ENCODE measurements at places on chromosomes 16 and 17.
A peak's percentile ranks its signal among the peaks of the same experiment; 100 is the strongest.

- no peak for DNase-seq
Measured at GRCh38 chr16:27110524-27110896, 43.8 kb downstream of the C16orf82 start.

DNA sequence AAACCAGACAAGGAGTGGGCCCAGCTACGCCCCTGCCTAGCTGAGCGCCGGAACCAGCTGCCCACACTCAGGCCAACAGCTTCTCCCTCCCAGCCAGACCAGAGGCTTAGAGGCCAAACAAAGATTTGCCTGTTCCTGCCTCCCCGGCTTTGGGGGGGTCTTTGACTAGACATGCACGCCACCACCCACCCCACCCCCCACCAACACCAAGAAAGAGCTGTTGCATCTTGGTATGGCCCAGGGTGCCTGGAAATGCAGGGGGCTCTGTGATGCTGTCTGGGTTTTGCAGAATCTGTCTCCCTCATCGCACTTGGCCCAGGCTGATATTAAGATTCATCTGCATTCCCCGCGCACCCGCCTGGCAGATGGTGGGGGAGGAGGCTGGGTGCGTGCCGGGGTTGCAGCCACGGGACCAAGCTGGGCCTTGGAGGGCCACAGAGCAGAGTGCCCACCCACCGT lies 1.3 kb upstream of the NXPH3 start:
- DNase-seq, result no peak

DNA sequence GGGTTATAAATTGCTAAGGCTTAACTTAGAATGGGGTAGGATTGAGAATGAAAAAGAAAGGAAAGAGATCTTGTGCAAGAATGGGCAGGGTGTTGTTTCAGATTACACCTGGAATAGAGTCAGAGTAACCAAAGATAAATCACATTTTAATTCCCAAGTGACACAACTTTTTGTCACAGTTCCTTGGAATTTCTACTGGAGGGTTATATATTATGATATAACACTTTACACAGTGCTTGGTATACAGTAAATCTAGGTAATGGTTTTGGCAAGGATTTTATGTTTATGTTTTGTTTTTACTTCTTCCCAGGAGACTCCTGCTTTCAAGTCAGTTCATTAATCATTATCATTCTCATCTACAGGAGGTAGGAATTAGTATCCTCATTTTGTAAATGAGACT lies 115.7 kb upstream of the KCNJ16 start:
- no peak for DNase-seq

GRCh38 chr16:83808573-83809014 lies 816 bp downstream of the HSBP1 start:
- no peak for DNase-seq

DNA sequence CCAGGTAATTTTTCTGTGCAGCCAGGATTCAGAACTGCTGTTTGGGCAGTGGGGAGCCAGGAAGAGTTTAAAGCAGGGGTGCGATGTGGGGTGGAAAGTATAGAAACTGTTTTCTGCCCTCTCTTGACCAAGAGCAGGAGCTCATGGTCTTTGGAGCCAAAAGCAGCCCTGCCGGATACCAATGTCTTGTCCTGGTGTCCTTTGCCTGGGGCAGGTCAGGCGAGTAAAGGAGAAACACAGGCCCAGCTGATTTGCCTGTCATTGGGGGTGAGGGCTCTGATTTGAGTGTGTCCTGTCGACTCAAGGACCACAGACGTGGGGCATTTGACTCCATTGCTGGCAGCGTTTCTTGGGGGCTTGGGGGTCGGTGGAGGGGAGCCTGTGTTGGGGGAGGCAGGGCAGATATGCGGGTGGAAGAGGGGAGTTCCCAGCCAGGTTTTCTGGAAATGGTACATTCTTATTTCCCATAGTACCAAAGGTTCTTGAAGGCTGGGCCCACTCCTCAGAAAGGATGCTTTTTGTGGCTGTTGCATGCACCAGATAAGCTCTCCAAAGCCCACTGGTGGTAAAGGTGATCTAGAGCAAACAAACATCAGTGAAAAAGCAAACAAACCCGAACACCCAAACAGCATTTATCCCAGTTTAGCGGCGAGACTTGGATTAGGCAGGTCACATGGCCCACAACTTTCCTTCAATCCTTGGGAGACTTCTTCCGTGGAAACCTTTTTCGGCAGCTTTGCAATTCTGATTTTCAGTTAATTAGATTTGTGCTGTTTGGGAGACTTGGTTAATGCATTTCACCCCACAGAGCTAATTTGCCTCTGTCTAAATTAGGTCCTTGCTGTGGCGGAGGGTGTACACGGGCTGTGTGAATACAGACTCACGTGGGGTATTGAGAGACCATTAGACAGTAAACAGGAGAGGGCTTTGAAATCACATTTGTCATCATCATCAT lies 59.0 kb downstream of the MSI2 start:
- no peak for DNase-seq

- DNase-seq, result no peak
Measured at GRCh38 chr17:5120036-5120435, 4.2 kb downstream of the USP6 start.

- no peak for DNase-seq
Measured at GRCh38 chr16:23516366-23517137, 6.3 kb upstream of the GGA2 start.

- no peak for DNase-seq
Measured at GRCh38 chr17:69677130-69677529, 262.6 kb downstream of the MAP2K6 start.

DNA sequence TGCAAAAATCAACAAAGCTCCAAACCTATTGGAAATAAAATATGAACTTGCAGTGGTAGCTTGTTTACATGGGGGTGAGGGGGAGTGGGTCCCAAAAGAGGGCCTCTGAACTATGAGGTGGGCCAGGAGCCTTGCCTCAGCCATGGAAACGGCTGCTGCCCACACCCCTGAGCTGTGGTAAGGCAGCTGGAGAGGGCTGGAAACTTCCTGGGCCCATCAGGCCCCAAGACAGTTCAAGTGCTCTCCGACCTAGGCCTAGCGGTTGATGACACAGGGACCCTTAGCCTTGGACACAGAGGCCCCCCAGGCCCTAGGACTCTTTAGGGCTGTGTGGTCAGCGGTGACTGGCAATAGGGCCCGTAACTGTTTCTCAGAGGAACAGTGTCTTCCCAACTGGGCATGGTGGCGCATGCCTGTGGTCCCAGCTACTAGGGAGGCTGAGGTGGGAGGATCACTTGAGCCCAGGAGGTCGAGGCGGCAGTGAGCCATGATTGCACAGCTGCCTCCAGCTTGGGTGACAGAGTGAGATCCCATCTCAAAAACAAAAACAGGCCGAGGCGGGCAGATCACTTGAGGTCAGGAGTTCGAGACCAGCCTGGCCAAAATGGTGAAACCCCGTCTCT lies 18.3 kb downstream of the UNC13D start:
- DNase-seq, result no peak

DNA sequence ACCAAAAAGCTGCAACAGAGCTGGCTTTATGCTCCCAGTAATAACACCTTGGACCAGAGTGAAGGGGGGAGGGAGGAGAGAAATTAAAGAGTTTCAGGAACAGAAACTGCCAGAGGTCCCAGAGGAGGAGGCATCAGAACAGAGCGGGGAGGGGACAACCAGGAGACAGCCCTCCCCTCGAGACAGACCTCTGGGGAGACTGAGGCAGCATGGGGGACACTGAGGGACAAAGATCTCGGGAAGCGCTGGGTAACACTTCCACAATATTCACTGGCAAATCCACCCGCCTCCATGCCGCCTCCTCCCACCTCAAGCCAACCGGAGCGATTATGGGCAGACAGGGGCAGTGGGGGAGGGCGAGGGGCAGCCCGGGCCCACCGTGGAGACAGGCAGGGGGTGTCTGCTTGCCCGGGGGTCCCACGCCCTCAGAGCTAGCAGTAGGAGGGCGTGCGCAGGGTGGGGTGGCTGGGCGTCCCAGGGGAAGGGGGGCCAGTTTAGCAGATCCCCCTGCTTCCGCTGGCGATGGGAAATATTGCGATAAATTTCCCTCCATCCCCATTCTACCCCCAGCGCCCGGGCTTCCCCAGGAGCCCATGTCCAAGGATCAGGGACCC lies 1.2 kb downstream of the PCGF2 start:
- DNase-seq, result no peak

- DNase-seq, result no peak
Measured at GRCh38 chr17:27504188-27504995, 48.1 kb downstream of the KSR1 start.

DNA sequence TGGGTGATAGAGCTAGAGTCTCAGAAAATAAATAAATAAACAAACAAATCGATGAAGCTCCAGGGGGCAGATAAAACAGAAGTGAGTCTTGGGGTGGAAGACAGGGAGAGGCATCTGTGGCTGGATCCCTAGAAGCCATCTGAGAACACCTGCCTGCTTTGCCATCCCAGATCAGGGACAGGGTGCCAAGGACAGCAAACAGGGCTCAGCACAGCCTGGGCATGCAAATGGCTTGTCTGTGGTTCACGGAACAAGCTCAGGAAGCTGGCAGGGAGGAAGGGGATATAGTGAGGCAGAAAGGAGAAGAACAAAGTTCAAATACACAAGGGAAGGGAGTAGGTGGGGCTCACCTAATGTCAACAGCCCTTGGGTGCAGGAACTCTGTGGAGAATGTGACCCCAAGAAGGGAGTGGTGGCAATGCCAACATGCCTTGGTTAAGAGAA lies 27.5 kb downstream of the TRIM25 start:
- DNase-seq, result no peak

DNA sequence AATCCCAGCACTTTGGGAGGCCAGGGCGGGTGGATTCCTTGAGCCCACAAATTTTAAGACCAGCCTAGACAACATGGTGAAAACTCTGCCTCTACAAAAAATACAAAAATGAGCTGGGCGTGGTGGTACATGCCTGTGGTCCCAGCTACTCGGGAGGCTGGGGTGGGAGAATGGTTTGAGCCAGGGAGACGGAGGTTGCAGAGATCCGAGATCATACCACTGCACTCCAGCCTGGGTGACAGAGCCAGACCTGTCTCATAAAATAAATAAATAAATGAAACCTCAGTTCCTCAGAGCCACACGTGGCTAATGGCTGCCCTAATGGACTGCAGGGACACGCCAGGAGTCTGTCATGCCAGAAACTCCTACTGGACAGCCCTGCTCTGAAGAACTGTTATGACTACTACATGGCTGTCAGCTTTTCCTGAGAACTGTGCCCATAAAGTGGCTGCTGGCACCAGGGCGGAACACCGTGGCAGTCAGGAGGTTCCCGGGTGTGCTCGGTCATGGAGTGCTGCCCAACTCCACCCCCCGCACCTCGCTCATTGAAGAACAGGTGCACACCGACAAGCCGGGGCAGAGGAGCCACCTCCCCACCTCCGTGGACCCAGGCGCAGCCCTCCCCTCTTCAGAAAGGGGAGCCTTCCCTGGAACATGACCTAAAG lies 4.3 kb downstream of the TMEM11 start:
- no peak for DNase-seq

DNA sequence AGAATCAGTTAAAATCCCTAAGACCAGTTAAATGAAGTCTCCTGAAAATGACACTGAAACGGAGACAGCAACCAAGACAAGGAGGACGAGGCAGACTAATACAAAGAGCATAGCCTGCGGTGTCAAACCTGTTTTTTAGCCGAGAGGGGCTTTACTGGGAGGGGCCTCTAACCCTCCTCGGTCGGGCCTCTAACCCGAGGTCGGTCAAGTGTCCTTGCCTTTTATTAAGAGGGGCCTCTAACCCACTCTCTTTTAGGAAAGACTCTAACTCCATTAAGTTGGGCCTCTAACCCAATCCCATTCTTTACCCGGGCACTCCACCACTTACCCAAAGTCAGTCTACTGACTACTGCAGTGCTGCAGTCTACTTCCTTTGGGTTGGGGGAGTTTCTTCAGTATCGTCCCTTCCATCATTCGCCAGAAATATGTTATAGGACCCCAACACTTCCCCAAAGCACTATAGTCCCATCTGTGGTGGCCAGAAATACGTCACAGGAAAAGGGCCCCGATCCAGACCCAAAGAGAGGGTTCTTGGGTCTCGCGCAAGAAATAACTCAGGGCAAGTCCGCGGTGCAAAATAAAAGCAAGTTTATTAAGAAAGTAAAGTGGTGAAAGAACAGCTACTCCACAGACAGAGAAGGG lies 39.2 kb upstream of the ARL4D start:
- peak; percentile 39 for DNase-seq

DNA sequence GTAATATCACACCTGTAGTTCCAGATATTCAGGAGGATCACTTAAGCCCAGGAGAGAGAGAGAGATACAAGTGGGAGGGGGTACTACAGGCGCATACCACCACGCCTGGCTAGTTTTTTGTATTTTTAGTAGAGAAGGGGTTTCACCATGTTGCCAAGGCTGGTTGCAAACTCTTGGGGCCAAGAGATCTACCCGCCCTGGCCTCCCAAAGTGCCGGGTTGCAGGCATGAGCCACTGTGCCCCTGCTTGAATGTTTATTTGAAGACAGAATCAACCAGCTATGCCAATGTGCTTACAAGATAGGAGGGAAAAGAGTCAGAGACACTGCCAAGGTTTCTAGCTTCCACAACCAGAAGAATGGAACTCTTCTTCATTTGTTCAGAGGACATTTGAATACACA lies 87.8 kb downstream of the STH start:
- DNase-seq, result no peak

DNA sequence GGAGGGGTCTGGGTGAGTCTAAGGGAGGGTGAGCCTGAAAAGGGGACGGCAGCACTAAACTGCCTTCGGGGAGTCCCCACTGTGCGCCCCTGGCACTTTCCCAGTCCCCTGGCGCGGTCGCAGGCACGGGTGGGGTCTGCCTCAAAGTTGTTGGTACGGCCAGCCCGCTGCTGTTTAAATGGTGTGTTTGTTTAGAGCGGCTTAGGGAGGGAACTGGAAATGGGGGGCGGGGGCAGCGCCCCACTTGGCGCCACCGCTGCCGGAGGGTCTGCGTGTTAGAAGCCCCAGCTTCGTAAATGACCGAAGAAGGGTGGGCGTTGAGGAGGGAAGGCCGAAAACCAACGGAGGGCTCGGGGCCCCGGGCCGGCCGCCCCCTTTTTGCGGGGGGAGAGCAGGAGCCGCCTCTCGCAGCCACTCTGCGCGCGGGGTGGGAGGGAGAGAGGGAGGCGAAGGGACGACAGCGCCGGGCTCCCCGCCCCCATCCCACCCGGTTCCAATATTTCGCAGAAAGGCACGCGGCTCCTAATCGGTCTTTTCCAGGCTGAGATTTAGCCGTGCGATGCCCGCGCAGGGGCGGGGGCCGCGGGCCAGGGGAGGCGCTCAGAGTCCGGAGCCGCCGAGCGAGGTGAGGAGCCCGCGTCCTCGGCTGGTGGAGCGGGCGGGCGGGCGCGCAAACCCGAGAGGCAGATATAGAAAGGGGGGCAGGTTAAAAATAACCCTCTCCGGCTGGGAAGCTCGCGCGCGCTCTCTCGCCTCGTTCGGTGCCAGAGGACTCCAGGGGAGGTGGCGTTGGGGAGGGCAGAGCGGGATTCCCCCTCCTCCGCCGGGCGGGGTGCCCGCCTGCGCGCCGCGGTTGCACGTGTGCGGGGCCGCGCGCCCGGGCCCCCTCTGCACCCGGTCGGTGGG lies 54.9 kb downstream of the SREBF1 start:
- DNase-seq, result peak; percentile 48

- no peak for DNase-seq
Measured at GRCh38 chr16:1968146-1968953, 1.7 kb downstream of the RNF151 start.

DNA sequence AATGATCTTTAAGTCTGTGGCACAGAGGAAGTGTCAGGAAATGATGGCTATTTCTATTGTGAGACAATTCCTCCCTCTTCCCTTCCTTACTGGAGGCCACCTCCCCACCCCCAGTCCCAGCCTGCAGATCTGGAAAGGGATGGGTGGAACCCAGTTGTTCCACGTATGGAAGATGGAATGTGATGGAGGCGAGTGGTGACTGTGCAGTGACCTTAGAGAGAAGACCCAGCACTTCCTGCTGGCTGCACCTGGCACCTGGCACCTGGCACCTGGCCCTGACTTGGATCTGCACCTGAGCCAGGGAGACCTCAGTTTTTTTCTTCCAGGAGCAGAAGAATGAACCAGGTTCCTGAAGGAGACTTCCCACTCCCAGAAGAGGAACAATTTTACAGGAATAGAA lies 33.0 kb upstream of the TMC5 start:
- no peak for DNase-seq
